ENCODE measurements at places on chromosomes 5 and 9.

DNA sequence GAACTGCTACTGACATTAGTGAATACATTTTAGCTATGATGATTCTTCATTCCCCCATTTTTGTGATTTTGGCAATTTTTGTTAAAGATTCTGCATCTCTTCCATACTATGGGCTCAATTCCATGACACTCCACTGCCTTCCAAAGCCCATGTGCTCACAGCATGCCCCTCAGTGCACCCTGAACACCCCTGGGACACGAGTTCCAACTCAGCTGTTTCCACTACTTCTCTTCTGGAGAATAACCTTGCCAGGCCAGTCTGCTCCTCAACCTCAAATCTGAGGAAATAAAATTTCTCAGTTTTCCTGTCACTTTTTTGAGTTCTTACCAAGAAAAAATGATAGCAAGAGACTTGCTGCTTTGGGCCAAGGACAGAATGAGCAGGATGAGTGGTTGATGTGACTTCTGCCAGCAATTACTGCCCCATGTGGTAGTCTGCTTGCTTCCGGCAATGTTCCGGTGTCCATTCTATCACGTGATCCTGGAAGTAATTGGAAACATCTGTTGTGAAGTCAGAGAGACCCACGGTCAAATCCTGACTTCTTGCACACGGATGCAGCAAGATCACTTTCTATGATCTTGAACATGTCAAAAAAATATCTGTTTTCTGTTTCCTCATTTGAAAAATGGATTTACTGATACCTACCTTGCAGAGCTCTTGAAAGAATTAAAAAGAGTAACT is 58.3 kb downstream of the EGFLAM start:
- DNase-seq, result no peak

DNA sequence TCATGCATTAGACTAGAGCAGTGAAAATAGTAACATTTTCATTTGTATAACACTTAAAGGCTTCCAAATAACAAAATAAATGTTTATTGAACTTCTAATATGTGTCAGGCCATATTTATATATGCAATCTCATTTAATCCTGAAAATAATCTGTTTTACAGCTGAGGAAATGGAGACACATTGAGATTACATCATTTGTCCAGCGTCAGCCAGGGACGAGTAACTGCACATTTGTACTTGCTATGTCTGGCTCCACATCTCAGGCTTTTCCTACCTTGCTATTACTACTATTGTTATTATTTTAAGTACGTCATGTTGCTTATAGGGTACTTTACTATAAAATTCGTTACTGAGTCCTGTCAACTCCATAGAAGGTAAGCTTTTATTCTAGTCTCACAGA is 3.8 kb upstream of the C9 start:
- no peak for DNase-seq

GRCh38 chr9:81103597-81104471 is 585.5 kb downstream of the TLE1 start:
- DNase-seq, result no peak

DNA sequence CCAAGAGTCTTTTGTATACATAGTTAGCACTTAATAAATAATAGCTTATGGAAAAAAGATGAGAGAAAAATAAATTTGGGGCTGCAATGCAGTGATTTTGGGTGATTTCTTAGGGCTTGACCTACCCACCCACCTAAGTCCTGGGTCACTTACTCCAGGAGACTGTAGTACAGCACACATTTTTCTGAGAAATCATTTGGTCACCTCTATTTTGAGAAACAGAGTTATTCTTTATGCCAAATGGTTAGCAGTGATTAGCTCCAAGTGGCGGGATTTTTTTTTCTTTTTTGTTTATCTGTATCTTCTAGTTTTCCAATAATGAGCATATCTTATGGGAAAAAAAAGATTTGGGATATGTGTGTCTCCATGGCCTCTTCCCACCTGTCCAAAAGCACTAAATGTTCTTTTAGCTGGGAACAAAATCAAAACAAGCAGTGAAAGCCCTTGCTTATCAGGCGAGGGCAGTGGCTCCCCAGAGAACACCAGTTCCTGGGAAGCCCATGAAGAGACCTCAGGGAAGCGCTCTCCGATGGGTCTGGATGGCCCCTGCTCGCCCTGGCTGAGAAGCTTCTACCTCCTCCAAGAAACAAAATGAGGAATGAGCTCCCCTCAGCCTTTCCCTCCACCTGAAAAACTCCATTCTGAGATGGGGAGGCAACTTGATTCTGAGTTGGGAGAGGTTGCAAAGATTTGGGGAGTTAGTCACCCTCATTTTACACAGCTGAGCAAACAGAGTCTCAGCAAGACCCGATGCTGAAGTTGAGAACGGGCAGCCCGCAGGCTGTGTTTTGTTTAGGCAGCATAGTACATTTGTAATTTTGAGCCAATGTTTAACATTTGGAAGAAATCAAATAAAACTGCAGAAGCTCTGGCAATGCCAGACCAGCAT is 69.9 kb downstream of the CYFIP2 start:
- DNase-seq, result no peak

DNA sequence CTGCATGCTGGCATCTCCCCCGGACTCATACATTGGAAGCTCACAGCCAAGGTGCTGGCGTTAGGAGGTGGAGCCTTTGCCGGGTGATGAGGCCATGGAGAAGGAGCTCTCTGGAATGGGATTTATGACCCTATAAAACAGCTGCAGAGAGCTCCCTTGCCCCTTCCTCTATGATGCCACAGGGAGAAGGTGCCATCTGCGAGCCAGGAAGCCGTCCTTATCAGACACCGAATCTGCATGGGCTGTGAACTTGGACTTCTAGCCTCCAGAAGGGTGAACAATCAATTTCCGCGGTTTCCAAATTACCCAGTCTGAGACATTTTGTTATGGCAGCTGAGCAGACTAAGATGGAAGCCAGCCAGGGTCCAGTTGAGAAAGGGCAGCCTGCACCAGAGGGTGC is 381.2 kb upstream of the IRX1 start:
- no peak for DNase-seq

- no peak for DNase-seq
These were observed 63.9 kb downstream of the CETN3 start for GRCh38 chr5:90345684-90346083.

DNA sequence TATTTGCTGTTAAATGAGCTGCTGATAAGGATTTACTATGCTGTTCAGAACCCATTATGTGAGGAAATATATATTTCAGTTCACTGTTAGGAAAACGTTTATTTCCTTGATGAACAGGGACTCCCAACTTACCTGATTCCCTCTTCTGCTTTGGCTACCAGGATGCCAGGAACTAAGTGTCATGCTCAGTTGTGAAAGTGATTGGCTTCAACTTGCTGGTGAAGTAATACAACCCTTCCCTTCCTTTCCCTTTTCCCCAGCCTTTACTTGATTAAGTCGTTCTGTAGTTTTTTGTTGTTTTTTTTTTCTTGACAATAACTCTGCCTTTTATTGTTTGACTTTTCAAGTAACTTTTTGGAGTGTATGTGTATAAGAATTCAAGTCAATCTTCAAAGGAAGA is 309.3 kb downstream of the DOCK8 start:
- DNase-seq, result no peak

- peak; percentile 72 for DNase-seq
These were observed 97.1 kb downstream of the ENTREP1 start for GRCh38 chr9:69421908-69422801.

- DNase-seq, result no peak
These were observed 5.3 kb downstream of the LMBRD2 start for GRCh38 chr5:36146390-36146789.

DNA sequence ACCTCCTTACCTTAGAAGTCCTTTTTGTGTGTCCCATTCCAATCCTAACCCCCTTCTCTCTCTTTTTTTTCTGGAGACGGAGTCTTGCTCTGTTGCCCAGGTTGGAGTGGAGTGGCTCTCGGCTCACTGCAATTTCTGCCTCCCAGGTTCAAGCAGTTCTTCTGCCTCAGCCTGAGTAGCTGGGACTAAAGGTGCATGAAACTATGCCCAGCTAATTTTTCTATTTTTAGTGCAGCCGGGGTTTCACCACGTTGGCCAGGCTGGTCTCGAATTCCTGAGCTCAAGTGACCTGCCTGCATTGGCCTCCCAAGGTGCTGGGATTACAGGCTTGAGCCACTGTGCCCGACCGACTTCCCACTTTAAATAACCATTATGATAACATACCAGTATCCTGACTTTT is 17.5 kb downstream of the TMEM38B start:
- no peak for DNase-seq

Measured in NCI-H1105 treated with DMSO at 0.1 percent for 48 hours (cell line).